ENCODE measurements at places on chromosomes 2 and 18.

GRCh38 chr2:109331896-109332848 lies 203.2 kb downstream of the SH3RF3 start:
- no peak for DNase-seq

DNA sequence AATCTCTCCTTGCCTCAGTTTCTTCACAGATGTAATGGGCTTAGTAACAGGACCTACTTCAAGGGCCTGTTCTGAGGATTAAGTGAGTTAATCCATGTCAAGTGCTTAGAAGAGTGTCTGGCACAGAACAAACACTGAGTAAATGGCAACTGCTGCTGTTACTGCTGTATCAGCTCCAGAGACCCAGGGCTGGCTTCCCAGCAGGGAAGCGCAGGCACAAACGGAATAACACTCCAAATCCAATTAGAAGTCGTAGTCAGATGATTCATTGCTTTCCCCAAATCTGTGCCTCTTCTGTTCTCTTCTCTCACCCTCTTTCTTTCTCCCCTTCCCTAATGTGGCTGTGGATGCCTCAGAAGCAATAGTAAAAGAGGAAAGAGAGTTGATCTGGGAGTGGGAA lies 101.1 kb upstream of the FZD7 start:
- no peak for DNase-seq

DNA sequence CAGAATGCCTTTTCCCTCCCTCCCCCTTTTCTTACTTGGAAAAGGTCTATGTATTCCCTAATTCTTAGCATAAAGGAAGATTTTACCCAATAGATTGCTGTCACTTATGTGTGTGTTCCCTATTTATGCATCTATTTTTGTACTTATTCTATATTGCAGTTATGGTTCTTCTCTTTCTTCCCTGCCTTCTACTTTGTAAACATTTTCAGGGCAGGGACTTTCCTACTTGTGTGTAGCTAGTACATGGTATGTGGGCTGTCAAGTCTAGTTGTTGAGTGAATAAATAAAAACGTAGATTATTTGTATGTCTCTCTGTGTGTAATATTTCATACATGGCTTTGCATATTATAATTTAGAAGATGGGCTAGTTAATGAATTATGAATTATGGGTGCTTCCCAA lies 45.3 kb downstream of the PSMD14 start:
- no peak for DNase-seq

DNA sequence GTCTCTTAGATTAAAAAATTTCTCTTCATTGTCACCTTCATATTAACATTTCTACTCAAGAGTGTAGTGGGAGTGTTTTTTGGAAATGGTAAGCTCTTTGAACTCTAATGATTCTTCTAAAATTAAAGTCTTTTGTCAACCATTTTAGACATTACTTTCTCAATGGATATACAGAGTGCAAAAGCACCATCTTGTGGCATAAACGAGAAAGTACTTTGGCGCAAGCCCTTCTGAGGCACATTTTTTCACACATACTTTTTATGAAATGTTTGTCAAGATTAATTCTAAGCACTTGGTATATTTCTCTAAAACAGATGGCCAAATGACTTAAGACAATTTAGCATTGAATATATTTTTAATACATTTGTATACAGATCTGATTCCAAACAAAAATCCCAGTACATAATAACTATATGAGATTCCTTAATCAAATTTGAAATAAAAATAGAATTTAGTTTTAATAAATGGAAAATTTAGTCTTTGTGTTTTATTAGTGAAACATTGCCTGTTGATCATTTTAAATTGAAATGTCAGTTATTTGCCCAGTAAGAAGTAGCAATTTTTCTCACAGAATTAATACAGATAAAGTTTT lies 63.3 kb upstream of the GALNT5 start:
- no peak for DNase-seq

DNA sequence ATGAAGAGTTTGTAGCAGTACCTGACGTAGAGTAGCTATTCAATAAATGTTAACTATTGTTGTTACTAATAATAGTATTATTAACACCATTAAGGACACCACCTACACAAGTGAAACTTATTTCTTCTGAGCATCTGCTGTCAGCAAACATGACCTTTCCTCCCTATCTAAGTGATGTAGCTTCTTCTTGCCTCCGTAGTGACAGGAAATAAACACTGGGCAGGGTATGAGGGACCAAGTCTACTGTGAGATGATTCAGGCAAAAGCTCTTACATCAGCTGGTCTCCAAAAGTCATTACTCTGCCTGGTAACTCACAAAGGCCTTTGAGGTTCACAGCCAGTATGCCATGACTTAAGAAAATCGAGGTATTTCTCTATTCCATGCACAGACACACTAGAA lies 750.5 kb downstream of the CPS1 start:
- no peak for DNase-seq

GRCh38 chr18:50560681-50561629 lies 1.1 kb downstream of the MAPK4 start:
- no peak for DNase-seq

GRCh38 chr2:239824866-239825704 lies 200.1 kb downstream of the NDUFA10 start:
- no peak for DNase-seq

DNA sequence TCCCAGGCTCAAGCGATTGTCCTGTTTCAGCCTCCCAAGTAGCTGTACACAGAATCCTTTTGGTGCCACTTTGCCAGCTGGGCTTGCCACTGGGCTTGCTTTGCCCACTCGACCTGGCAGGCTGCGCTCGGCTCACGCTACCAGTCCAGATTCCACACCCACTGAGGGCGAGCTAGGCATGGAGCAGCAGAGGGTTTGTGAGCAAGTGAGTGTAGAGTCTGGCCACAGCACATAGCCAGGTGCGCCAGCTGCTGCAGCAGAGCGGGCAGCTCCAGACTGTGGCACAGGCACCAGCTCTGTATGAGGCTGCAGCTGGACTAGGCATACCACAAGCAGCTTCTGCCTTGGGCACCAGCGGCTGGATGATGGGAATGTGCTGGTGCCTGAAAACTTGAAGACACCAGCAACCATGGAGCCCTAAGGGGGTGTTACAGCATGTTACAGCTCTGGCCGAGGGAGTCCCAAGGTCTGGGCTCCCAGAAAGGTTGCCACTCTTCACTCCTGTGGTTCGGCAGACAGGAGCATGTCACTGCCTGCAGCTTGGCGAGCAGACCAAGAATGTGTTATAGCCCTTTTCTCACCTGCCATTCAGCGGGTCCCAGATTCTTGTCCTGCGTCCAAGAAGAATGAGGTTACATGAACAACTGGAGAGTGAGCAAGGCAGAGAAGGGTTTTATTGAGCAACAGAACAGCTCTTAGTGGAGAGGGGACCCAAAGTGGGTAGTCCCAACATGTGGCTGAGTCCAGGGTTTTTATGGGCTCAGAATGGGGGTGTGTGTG lies 12.9 kb downstream of the SMARCAL1 start:
- DNase-seq: no peak

DNA sequence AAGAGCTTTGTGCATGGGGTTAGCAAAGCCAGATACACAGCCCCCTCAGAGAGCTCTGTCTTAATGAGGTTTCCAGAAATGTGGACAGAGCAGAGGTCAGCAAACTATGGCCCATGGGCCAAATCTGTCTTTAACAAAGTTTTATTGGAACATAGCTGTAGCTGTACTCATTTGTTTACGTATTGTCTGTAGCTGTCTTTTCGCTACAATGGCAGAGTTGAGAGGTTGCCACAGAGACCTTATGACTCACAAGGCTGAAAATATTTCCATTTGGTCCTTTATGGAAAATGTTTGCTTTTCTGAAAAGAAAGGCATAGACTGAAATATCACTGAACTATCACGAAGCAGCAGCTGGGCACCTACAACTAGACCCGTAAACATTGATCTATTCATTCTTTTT lies 841.8 kb downstream of the SLC4A3 start:
- no peak for DNase-seq
